ENCODE measurements at places on chromosomes 6 and 20. TPM values are rescaled to one million over a fixed set of nuclear protein-coding genes. Genes with fewer than 3 reads are reported as not detected.

Gene FAM162B
- not detected for total RNA-seq

Gene TULP4
- 105 TPM for total RNA-seq

Gene TDRD6
- total RNA-seq = not detected

Gene FGD2
- total RNA-seq = 0.10 TPM

Gene OR12D3
- not detected for total RNA-seq

Gene TBC1D22B
- 13.0 TPM for total RNA-seq

Gene STK4
- 50.2 TPM for total RNA-seq

Gene APMAP
- total RNA-seq = 165 TPM

Gene CD93
- total RNA-seq = 0.10 TPM

Gene STXBP5
- 77.8 TPM for total RNA-seq

Gene PAK5
- total RNA-seq = not detected

Gene ADGRF4
- total RNA-seq = 0.10 TPM

Gene RNF182
- total RNA-seq = 22.2 TPM

Gene AFDN
- total RNA-seq = 143 TPM
